ENCODE measurements at places on chromosomes 4 and X.

- no peak for DNase-seq
Observed at GRCh38 chr4:169048868-169049414, 38.9 kb upstream of the CBR4 start.

- no peak for DNase-seq
Observed at GRCh38 chr4:87387237-87387636, 3.8 kb downstream of the HSD17B11 start.

DNA sequence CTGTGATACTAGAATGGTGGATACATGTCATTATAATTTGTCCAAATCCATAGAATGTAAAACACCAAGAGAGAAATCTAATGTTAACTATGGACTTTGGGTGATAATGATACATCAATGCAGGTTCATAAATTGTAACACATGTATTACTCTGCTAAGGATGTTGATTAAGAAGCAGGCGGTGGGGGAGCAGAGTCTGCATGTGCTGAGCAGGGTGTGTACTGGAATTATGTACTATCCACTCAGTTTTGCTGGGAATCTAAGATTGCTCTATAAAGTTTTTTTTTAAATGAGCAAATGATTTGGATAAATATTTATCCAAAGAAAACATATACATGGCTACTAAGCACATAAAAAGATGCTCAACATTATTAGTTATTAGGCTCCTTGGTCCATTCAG lies 15.0 kb upstream of the MANBA start:
- no peak for DNase-seq

DNA sequence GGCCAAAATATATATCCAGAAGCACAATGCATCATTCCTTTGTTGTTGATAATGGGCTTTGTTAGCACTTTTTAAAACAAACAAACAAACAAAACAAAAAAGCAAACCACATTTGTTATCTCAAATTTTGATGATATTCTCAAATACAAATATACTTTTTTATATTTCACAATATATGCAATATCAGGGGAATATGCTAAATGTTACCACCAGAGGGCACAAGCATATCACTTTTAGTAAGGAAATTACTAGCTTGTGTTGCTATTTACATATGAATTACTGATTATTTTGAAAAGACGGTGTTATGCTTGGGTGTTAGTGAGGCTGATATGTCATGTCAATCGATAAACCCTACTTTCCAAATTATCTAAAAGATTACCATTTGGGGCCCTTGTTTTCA lies 29.1 kb downstream of the RIPPLY1 start:
- no peak for DNase-seq

DNA sequence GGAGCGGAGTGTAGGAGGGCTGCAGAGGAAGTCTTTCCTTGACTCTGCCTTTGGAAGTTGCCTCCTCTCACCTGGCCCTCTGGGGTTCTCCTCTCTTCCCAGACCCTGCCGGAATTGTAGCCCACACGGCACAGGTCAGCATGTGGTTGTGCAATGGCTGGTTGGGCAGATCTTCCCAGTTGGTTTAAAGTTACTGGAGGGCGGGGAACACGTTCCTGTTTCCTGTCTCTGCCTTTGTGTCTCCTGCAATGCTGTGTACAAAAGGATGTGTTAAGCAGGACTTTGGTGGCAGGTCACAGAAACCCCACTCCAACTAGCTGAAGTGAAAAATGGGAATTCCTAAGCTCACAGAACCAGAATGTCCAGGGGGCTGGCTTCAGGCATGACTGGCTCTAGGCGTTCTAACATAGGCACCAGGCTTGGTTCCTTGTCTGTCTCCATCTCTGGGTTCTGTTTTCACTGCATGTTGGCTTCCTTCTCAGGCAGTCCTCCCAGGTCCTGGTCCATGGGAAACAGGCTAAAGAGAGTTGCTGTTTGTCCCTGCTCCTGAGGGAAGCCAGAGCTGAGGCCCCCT lies 19.9 kb downstream of the SORCS2 start:
- DNase-seq: no peak

DNA sequence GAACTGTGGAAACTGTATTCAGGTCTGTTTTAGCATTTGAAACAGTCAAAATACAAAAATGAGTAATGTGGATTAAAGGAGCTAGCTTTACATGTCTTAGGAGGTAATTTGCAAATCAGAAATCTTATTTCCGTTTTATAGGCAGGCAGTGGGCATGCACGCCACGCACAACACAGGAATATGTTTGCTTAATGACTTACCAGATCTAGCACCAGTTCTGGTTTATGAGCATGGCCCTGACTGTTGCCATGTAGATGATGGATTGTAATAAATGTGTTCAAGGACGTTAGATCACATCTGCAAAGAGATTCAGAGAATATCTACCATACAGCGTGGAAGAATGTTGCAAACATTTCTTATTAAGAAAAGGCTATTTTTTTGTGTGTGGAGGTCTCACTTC lies 344.5 kb upstream of the NR3C2 start:
- DNase-seq: no peak

DNA sequence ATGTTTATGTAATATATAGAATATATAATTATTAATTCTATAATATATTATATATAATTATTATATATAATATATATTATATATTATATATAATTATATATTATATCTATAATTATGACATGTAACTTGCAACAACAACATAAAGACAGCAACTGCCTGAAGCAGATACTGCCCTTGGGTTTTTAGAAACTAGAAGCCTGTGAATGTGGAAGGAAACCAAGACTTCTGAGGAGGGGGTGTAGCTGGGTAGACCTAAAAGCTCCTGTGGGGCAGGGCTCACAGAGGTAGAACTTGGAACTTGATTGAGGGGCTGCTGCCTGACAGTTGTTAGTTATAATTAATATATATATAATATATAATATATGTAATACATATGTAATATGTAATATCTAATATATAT lies 167.2 kb upstream of the SLIT2 start:
- DNase-seq: no peak

DNA sequence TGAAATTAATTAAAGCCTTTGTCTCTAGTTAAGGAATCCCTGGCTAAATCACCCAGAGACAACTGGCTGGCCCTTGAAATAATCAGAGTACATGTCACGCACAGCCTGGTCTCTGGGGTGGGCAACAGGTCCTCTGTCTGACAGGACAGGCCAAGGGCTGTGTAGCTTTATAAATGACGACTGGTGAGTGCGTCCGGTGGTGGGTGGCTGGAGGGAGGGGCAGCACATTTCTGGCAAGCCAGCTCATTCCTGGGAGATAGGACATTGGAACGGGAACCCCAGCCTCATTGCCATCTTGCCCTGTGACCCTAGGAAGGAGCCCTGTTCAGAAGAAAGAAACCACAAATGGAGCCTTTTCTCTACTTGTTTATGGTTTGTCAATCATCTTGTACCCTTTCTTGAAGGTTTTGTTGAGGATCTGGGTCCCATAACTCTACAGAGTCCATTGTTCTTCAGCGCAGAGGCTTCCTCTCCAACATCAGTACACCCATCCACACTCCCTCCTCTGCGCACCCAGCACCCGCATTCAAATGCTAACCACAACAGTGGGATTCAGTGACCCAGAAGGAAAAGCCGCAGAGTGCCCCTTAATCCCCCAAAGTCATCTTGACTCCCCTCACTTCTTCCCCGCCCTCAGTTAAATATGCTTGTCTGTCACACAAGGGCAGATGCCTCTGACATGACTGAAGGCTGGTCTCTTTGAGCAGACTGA lies 368.1 kb downstream of the UNC5C start:
- no peak for DNase-seq

DNA sequence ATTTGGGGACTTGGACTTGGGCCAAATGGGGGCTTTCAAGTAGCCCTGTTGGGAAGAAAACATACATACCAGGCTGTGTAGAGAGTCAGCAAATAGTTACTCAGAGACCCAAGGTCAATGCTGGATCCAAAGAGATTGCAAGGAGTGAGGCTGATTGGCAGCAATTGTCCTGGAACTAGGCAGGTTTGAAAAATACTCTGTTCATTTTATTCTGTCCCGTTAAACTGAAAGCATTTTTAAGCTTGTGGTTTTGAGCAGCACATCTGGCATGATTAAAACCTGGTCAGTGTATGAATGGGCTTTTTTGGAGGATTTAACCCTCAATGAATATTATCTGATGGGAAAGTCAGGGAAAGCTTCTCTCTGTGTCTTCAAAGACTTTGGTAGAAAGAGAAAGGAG lies 294.3 kb upstream of the BOD1L1 start:
- DNase-seq: no peak

GRCh38 chrX:35456891-35457290 lies 341.3 kb upstream of the MAGEB16 start:
- no peak for DNase-seq

- no peak for DNase-seq
Observed at GRCh38 chr4:56871371-56871866, 36.3 kb upstream of the REST start.

DNA sequence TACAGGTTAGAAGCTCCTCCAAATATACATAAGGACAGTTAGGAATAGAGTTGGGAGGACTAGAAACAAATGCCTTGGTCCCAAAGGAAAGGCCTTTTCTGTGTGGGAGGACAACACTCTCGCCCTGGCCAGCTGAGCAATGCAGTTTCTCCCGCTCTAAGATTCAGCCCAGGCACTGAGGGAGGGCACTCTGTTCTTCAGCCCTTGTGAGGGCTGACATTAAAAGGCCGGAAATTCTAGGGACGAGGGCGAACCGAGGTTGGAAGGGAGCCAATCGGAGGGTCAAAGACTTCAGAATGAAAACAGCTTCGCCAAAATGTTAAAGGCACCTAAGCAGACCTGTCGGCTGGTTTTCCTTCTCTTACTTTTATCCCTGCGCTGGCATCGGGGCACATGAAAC lies 2.9 kb upstream of the PTCHD1 start:
- DNase-seq: no peak

GRCh38 chr4:102641793-102642192 lies 119.0 kb downstream of the MANBA start:
- DNase-seq: no peak

DNA sequence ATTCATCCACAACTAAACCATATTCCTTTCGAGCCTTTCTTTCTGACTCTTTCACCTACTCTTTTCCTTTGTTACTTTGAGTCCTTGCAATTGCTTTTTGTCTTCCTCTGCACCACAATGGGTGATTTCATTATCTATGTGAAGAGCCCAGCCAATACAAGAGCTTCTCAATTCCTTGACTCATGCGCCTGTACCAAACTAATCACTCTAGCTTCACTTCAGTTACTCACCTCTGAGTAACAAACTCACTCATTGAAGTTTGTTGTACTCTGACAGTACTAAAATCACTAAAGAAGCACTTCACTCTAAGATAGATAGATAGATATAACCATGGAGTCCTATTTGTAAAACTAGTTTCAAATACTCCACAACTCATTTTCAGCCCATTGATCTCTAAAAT lies 191.7 kb upstream of the EPHA5 start:
- DNase-seq: no peak

DNA sequence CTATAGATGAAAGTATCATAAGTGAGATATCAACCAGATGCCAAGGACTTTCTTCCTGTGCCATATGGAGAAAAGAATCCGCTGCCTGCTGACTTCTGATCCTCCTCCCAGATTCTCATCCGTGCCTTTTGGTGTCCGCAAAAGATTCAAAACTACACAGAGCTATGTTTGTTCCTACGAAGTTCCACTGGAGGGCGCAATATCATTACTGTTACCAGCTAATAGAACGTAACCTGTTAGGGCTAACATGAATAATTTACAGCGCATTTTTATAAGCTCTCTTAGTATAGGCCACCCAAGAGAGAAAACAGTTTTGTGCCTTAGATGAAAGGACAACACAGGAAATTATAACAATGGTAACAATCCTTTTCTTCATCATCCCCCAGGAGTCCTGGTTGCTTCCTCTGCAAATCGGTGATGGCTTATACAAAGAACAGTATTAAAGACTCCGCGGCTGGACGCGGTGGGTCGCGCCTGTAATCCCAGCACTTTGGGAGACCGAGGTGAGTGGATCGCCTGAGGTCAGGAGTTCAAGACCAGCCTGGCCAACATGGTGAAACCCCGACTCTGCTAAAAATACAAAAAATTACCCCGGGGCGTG lies 22.8 kb upstream of the CENPVL3 start:
- DNase-seq: no peak

GRCh38 chrX:11351375-11352295 lies 58.4 kb downstream of the AMELX start:
- DNase-seq: peak; percentile 34

- DNase-seq: no peak
Observed at GRCh38 chr4:7733801-7734650, 205.6 kb downstream of the AFAP1 start.

DNA sequence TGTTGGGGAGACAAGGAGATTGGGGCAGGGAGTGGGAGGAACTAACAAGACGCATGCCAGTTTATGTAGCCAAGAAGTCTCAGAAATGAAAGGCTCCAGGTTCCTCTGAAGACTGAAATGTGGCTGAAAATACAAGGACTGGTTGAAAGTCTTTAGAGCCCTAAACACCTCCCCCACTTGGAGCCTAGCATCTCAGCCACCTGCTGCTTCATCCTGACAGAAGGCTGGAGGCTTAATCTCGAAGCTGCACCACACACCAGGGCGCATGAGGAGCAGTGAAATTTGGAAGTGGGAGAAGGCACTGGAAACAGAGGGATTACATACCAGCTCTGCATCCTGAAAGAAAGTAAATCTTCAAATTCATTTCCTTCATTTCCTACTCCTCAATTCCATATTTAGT lies 160.7 kb upstream of the FTHL17 start:
- DNase-seq: no peak

DNA sequence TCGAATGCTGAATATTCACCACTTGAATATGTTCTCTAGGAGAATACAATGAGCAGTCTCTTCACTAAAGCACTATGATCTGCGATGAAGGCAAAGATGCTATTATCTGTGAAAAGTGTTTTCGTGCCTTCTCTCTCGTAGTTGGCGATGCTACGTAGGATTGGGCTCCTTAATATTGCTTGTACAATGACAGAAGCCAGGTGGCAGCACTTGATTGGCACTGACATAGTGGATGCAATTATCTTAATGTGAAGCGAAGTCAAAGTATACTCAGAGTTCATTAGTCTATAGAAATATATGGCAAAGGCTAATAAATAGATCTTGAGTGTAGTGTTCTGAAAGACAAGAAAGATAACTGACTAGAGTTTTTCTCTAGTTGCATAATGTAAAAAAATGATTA lies 1135.7 kb upstream of the AGA start:
- DNase-seq: no peak

DNA sequence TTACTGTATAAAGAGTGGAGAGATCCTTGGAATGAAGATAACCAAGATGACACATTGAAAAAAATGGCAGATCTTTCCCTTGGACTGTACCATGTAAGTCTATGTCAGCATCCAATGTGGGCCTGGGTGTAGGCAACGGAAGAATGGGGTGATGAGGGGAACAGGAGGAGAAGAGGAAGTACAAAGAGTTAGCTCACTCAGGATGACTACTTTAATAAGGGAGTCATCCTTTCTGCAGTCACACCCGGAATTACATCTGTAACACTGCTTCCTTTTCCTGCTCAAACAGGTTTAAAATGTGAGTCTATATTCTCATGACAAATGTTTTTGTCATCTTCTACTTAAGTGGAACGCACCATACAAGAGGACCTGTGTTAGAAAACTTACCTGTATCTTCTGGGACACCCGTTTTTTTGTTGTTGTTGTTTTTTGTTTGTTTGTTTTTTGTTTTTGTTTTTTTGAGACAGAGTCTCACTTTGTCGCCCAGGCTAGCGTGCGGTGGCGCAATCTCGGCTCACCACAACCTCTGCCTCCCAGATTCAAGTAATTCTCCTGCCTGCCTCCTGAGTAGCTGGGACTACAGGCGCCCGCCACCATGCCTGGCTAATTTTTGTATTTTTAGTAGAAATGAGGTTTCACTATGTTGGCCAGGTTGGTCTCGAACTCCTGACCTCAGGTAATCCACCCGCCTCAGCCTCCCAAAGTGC lies 18.0 kb downstream of the HPSE start:
- no peak for DNase-seq

Data from gastrocnemius medialis (tissue), 4 donors.